ENCODE measurements at places on chromosomes 2 and 18. TPM values are rescaled to one million over a fixed set of nuclear protein-coding genes. Genes with fewer than 3 reads are reported as not detected.

MROH2A gene
- total RNA-seq = not detected

WNT6 gene
- total RNA-seq = 0.66 TPM

- no peak for DNase-seq
Observed at GRCh38 chr2:173231042-173231441, 123.6 kb upstream of the CDCA7 start.

DNA sequence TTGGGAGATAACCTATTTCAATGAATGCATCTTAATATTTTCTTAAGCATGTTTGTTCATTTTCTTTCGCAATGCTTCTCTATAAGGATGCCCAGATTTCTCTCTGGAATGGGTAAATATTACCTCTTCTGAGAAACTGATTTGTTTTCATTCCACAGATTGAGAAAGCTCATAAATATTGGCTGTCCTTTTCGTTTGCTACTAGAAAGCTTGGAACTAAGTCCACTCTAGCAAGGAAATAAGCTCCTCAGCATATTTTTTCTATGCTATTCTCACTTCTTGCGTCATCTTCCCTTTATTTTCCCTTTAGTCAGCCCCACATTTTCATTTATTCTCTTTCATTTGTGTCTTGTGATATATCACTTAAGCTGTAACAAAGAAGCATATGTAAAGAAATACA lies 76.3 kb downstream of the ANTXR1 start:
- no peak for DNase-seq

DNA sequence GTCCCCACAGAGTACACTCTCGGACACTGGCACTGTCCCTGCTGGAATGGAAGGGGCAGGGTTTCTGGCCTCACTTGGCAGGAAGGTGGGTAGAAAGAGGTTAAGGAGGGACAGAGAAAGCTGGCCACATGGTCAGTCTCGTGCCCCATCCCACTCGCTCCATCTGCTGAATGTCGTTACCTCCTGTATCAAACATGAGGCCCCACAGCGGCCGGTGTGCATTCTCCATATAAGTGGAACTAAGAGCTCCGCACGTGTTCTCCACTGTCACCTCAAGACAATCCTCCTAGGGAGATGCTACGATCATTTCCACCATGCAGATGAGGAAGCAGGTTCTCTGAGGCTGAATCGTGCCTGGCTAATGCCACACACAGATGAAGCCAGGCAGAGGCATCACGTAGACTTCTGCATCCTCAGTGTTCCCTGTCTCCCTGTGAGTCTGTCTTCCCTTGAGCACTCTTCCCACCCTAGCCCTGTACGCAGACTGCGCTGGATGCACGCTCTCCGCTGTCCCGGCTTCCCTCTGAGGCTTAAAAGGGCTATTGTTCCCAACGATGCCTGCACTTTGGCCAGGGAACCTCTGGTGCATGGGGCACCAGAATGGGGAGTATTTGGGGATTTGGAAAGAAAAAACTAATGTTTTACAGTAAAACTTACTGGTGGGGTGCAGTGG lies 35.1 kb downstream of the MAL start:
- no peak for DNase-seq

GRCh38 chr18:62258616-62259015 lies 66.5 kb upstream of the TNFRSF11A start:
- DNase-seq = no peak

- no peak for DNase-seq
Observed at GRCh38 chr2:9826208-9826607, 17.1 kb upstream of the TAF1B start.
